ENCODE measurements at places on chromosomes 1 and 21. TPM values are rescaled to one million over a fixed set of nuclear protein-coding genes. Genes with fewer than 3 reads are reported as not detected.

GRCh38 chr1:223052931-223053330 is 90.1 kb downstream of the TLR5 start:
- no peak for DNase-seq

- peak; percentile 98 for DNase-seq
Measured at GRCh38 chr21:31559368-31560119, 99.9 kb upstream of the SOD1 start.

DNA sequence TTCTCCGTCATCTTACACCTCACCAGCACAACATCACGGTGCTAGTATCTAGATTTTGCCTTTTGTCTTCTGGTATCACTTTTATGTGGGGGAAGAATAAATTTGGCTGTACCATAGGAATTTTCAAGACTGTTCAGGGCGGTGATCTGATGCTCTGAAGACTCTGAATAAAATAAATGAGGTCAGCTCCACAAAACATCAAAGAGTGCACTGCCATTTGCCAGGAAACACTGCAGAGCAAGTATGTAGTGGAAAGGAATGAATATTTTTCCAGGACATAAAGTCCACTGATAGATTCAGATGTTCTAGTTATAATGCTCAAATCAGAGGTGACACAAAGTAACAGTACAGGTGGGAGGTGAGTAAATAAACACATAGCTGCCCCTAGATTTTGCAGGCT is 56.3 kb downstream of the ZP4 start:
- DNase-seq = no peak

Gene SLAMF7
- not detected for total RNA-seq

Gene SDC3
- total RNA-seq = 2.9 TPM

GRCh38 chr1:61255358-61255703 is 173.0 kb downstream of the NFIA start:
- DNase-seq = no peak

DNA sequence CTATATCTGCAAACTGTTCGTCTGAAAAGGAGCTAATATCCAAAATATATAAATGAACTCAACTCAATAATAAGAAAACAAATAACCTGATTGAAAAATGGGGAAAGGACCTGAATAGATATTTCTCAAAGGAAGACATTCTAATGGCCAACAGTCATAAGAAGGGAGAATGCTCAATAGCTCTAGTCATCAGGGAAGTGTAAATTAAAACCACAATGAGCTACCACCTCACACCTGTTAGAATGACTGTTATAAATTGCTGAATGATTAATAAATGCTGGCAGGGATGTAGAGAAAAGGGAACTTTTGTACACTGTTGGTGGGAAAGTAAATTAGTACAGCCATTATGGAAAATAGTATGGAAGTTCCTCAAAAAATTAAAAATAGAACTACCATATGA is 21.2 kb upstream of the C1orf115 start:
- DNase-seq = no peak

DNA sequence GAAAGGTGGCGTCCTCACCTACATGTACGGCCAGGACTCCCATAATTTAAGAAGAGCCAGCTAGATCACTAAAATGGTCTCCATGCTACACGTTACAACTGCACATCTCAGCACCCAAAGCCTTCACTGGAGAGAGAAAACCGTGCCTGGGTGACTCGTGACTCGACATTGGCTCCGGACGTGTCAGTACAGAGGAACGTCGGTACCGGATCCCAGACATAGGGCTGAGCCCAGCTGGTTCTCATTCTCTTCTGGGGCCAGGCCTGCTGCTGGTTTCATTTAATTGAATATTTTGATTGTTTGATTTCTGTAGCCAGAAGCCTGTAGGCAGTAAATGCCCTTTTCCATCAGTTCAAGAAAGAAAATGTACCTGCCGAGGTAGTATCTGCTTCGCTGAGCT is 93.1 kb downstream of the HHIPL2 start:
- DNase-seq = no peak

Gene GSTM5
- 6.0 TPM for total RNA-seq

Gene LYPD8
- total RNA-seq = not detected

Gene OLIG2
- total RNA-seq = not detected

DNA sequence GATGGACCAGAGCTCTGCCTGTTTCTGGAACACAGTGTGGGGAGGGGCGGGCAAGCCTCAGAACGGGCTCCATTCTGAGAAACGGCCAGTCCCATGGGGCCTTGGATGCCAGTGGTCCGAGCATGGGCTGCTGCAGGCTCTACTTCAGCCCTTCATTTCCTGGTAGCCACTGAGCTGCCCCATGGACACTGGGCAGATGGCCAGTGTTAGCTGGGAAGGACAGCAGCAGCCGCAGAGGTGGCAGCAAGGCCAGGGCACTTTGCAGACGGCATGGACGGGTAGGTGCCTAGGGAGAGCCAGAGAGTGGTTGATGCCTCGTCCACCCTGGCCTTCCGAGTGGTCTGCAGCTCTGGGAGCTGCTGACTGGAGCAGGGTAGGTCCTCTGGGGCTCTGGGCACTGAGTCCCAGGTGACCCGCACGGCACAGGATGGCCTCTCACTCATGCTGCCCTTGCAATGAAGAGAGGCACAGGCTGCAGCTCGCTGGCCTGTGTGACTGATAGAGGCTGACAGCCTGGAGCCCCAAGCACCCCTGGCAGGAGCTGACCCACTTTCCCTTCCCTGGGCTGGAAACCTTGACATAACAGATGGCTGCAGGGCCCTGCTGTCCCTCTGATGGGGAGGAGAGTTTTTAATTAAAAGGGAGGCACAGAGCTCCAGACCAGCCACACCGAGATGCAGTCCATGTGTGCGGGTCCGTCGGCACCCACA is 87.7 kb upstream of the COL6A1 start:
- DNase-seq = no peak

DNA sequence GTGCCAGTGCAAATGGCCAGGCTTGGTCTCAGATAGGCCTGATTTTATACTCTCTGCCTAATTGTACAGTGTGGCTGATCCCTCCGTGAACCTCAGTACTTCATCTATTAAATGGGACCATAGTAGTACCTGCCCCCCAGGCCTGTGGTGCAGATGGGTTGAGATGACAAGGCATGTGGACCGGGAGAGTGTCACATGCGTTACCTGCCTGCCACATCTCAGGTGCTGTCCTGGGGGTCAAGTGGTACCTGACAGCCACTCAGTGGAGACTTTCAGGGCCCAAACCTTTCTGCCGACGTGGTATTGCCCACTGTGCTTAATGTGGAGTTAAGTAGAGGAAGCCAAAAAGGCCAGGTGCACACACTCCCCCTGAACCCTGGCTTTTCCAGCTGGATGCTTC is 197.3 kb downstream of the FOXD2 start:
- DNase-seq = no peak

- no peak for DNase-seq
Measured at GRCh38 chr1:38053416-38054091, 7.0 kb upstream of the POU3F1 start.

GRCh38 chr1:23027352-23027907 is 8.2 kb downstream of the KDM1A start:
- DNase-seq = no peak

Gene PADI4
- not detected for total RNA-seq

Gene CCDC181
- 0.23 TPM for total RNA-seq

Gene OPRD1
- 0.07 TPM for total RNA-seq

DNA sequence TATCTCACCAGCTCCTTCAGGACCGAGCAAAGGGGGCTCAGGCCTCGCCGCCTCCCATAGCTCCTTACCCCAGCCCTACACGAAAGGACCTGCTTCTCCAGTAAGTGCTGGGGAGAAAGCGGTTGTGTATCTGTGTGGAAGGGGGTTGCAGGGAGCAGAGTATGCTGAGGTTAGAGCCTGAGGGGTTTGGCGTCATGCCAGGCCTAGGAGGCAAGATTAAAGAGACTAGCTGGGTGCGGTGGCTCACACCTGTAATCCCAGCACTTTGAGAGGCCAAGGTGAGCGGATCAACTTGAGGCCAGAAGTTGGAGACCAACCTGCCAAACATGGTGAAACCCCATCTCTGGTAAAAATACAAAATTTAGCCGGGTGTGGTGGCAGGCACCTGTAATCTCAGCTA is 14.1 kb upstream of the RASSF5 start:
- no peak for DNase-seq

All from Caco-2 (cell line).